ENCODE measurements at places on chromosomes 1 and 21.
A peak's percentile ranks its signal among the peaks of the same experiment; 100 is the strongest.

GRCh38 chr1:153337980-153338853, 10.4 kb downstream of the PGLYRP4 start:
- DNase-seq, result no peak

DNA sequence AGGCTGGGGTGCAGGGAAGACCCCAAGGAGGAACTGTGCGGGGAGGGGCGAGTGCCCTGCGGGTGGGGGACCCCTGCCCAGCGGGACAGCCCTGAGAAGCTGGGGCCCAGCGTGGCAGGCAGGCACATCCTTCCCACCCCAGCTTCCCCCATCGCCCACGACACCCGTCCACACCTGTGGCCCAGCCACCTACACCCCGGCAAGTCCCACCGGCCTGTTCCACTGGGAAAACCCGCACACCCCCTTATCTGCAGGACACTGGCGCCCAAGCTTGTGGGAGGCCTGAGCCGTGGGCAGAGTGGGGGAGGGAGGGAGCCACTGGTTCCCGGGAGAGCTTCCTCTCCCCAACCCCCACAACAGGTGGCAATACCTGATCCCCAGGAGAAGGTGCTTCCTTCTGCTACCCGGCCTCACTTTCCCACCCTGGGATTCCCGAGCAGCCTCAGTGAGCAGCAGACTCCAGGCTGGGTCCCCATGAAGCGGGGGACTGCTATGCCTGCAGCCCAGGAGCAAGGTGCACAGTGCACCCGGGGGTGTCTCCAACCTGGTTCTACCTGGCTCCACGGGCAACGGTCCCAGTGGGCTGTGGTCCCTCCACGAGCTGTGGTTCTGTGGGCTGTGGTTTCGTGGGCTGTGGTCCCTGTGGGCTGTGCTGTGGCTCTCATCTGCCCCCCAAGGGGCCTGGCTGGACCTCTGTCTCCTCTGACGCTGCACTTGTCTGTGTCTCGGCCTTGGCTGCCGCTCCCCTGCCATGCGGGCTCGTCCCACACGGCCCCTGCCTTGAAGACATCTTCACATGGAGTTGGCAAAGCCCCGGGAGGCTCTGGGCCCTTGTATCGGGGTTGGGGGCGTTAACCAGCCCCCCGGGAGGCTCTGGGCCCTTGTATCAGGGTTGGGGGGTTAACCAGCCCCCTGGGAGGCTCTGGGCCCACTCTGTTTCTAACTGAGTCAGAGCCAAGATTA, 37.8 kb upstream of the POFUT2 start:
- DNase-seq, result no peak

GRCh38 chr1:175875556-175875955, 132.2 kb upstream of the TNR start:
- DNase-seq, result no peak

DNA sequence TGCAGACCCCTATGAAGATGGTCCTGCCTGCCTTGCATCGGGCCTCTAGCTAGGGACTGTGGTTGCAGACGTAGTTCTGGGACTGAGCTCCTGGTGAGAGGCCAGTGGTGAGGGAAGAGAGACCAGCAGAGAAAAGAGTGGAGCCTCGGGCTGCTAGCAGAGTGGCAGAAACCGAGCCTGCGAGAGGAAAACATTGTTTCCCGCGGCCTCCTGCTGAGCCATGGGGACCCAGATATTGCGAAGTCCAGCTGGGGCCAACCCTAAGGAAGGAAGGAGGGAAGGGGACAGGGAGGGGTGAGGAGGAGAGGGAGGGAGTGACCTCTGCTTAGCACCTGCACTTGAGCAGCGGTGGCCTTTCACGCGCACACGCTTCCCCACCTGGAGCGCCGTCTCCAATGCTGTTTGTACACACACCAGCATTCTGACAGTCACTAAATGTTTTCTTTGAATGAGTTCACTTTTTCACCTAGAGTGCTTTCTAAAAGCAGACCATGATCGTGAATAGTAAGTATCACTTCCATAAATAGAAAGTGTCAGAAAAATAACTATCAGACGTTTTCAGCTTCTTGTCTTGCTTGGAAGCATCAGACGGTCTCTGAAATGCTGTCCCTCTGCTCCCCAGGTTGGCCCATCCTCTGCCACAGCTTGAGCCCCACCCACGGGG, 2.5 kb upstream of the FNDC10 start:
- DNase-seq, result no peak

- no peak for DNase-seq
Measured at GRCh38 chr1:204941421-204942338, 71.0 kb downstream of the NFASC start.

- DNase-seq, result no peak
Measured at GRCh38 chr1:150484861-150485260, 2.4 kb upstream of the TARS2 start.

- peak; percentile 41 for DNase-seq
Measured at GRCh38 chr1:45493116-45493697, 2.2 kb upstream of the TESK2 start.

DNA sequence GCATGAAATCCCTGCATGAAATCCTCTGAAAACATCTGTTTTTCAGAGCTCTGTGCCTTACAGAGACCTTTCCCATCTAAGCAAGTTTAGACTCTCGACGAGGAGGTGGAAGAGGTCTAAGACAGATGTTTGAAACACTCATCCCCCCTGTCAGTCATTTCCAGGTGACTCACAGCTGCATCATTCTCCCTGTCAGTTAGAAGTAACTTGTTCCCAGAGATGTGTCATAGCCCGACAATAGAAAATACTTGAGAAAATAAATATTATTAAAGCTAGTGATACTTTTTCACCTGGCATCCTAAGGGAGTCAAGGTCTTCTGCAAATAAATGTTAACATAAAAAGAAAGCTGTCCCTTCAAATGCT, 41.6 kb upstream of the SEC16B start:
- no peak for DNase-seq

DNA sequence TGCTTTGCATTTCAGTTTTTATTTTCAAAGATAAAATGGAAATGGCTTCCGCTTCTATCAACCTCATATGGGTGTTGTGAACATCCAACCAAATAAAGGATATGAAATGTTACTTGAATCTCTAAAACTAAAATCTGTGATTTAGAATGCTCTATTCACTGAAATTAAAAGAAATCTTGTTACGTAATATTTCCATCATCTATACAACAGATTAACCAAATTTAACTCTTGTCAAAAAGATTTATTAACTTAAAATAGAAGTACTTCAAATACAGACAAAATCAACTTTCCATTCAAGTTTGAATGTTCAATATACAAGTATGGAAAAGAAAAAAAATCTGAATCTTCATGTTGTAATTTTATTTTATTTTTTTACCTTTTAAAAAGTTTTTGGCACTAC, 18.7 kb downstream of the PRPF38A start:
- no peak for DNase-seq

DNA sequence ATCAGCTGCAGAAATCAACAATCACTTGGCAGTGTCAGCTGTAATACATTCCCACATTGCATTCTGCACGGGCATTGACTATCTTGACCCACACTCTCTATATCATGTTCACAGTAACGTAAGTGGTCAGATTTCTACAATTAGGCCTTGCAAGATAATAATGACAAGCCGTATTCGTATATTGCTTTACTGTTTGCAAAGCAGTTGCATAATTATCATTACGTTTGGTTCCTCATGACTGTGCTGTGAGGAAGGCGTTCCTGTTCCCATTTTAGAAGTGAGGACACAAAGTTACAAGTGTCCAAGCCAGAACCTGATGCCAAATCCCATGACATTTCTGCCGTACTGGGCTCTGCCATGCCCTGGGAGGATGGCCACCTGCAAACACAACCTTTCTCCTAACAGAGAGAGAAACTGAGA, 53.5 kb upstream of the TARBP1 start:
- DNase-seq, result no peak

GRCh38 chr1:212916481-212917133, 33.7 kb upstream of the VASH2 start:
- DNase-seq, result no peak

GRCh38 chr1:178052650-178053461, 41.0 kb upstream of the RASAL2 start:
- DNase-seq, result no peak

DNA sequence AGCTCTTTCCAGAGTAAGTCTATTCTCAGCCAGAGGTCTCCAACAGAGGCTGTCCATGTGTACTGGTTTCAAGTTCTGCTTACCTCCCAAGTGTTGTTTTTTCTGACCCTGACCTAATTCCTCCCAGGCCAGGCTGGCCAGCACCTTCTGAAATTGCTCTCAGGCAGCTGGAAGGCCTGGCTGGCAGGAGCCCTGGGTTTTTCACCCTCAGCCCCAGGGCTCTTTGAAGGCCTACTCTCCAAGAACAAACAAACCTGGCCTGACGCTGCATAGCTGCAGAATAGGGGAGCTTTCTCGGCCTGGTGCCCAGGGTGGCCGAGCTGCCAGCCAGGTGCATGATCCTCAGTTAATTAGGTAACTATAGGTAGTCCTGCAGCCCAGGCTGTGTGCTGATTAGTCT, 147.5 kb downstream of the CACNA1E start:
- DNase-seq, result no peak

DNA sequence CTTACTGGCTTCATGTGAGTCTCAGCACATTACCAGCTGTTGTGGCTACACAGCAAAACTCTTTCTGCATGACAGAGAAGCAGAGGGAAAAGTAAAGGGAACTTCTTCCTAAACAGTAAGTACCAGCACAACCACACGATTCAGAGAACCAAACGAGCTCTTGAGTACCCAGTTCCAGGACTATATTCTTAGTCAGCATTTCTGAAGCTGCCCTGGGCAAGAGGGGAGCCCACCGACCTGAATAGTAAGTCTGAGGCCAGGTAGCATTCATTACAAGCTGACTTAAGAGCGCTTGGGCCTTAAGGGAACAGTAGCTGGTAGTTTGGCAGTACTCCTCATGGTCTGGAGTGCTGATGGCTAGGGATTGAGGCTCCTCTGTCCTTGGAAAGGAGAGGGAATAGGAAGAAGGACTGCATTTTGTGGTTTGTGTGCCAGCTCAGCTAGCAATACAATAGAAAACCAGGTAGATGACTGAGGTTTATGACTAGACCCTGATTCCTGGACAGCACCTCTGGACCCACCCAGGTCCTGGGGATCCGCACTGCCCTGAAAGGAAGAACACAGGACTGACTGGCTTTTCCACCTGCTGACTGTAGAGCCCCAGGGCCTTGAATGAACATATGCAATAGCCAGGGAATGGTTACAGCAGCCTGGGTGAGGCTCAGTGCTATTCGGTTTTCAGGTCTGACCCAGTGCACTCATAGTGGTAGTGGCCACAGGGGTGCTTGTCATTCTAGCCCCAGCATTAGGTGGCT, 396.8 kb upstream of the PRMT6 start:
- DNase-seq, result no peak

- DNase-seq, result no peak
Measured at GRCh38 chr1:213296558-213296957, 245.5 kb downstream of the RPS6KC1 start.

DNA sequence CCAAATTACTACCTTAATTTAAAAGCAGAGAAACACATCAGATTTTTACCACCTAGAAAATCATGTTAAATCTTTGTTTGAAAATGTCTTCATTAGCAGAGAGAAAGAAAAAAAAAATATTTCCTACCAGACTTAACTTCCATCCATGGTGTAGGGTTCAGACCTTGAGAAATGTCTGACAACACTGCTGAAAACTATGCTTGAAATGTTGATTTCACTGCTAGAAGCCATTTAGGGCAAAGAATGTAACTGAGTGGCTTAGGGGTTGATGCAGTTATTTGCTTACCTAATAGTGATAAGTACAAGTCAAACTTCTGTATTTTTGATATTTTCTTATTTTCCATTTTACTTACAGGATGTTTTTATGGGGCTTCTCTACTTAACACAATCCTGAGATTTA, 495.6 kb upstream of the NEGR1 start:
- DNase-seq, result no peak

- DNase-seq, result no peak
Measured at GRCh38 chr1:51636764-51637522, 20.1 kb downstream of the OSBPL9 start.

All from stimulated activated CD8-positive, alpha-beta memory T cell treated with anti-CD3 and anti-CD28 coated beads, Interleukin-12 subunit alpha, Interleukin-12 subunit beta, amount 100 ng/mL, for 1 hour (primary cell).